ENCODE measurements at places on chromosomes 16 and 17.

- DNase-seq, result no peak
These were observed 278.4 kb upstream of the FOXF1 start for GRCh38 chr16:86231996-86232350.

DNA sequence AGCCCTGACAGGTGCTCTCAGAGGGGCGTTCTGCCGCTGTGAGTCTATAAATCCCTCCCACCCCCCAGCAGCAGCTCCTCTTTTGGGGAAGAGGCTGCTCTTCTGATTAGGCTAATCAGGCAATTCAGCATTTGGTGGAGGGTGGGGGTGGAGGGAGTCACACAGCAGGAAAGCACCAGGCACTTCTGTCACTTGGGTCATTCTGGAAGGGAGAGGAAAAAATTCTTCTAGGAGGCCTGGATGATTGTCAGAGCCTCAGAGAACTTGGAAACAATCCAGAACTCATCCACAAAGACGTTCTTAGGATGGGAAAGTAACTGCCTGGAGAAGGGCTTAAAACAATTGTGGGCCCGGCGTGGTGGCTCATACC is 7.3 kb upstream of the SSTR2 start:
- DNase-seq, result no peak

DNA sequence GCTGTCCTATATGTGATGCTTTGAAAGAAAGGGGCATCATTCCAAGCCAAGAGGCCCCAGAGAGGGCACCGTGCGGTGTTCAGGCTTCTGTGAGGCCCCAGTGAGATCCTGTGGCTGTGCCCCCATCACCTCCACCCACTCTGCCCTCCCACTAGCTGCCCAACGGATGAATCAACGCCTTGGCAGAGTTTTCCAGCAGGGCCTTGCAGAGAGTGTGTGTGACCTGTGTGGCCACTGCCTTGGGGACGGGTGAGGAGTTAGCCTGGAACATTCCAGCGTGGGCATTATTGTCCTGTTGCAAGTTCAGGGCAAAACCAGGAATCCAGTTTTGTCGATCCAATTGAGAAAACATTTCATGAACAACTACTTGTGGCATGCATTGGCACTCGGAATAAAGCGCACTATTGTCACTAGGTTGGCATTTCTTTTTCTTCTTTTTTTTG is 53.7 kb downstream of the SF3B3 start:
- no peak for DNase-seq

DNA sequence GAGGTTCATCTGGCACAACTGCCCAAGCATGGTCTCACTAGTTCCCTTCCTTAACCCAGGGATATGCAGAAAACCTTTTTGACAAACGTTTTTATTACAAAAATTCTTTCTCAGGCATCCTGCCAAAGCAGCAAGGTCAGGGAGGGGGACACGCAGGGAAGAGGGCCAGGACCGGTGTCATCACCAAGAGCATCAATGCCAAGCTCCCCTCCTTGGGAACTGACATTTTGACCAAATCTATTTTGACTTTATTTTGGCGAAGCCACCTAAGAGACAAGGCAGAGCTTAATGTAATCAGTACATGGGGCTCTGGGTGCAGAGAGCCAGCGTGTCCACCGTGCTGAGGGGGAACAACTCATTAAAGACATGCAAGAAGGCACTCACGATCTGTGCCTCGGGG is 265.2 kb downstream of the CBLN1 start:
- no peak for DNase-seq

GRCh38 chr16:2295056-2295798 is 27.3 kb upstream of the RNPS1 start:
- DNase-seq, result no peak

DNA sequence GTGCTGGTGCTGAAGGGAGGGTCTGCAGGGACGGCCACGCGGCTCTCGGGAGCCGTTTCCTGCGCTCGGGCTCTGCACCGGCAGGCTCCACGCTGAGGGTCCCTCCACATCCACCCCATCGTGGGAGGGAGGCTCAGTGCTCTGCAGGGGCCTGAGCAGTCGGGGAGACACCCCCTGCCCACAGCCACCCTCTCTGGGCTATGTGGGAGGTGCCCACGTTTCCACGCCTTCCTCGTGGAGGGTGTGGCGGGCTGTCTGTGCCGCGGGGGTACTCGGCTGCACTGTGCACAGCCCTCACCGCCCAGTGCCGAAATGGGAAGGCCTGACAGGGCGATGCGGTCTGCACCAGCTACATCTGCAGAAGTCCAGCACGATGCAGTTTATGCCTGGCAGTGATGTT is 25.5 kb upstream of the ZNF750 start:
- DNase-seq, result no peak

DNA sequence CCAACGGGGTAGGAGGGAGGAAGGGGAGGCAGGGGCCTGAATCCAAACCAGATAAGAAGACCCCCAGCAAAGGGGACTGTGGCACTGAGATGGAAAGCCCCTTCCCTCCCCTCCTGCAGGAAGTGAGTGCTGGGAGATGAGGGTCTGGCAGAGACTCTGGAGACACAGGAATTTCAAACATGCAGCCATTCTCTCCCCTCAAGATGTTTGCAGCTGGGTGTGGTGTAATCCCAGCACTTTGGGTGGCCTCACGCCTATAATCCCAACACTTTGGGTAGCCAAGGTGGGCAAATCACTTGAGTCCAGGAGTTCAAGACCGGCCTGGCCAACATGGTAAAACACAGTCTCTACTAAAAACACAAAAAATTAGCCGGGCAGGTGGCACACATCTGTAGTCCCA is 33.9 kb upstream of the FAAP100 start:
- no peak for DNase-seq

- DNase-seq, result no peak
These were observed 89.8 kb upstream of the CES5A start for GRCh38 chr16:55964923-55965475.

GRCh38 chr16:13186813-13187212 is 285.4 kb downstream of the SHISA9 start:
- DNase-seq, result no peak

- no peak for DNase-seq
These were observed 201.5 kb upstream of the N4BP1 start for GRCh38 chr16:48811478-48811877.

DNA sequence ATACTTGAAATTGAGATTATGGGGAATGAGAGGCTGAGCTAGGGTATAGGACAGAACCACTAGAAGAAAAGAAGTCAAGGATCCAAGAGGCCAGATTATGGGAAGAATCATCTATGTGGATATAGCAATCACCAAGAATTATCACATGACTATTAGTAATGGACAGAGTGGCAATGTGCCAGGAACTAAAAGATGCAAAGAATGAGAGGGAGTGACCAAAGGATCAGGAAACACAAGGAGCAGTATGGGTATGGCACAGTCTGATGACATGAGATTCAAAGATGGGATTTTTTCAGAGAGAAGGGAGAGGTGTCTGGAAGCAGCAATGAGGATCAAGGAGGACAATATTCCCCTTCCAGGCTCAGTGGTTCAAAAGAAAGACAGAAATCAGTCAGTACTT is 212.2 kb downstream of the AATF start:
- DNase-seq, result no peak

GRCh38 chr17:21164216-21164615 is 37.5 kb downstream of the DHRS7B start:
- no peak for DNase-seq

- no peak for DNase-seq
These were observed 20.8 kb upstream of the DNAH17 start for GRCh38 chr17:78598013-78598471.

- no peak for DNase-seq
These were observed 1.4 kb upstream of the CEP295NL start for GRCh38 chr17:78904371-78904770.

DNA sequence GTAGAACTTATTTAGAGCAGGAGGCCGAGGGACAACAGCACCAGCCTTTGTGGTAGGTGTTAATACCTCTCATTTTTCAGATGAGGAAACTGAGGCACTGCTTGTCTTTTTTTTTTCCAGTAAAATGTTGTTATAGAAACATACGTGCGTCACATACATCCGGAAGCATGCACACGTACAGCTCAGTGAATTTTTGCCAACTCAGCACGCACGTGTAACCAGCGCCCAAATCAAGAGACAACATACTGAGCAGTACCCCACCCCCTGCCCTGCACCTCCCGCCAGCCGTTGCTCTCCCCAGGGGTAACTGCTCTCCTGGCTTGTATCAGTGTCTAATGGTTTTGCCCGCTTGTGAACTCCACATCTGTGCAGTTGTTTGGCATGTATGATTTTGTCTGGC is 92.0 kb downstream of the CMIP start:
- no peak for DNase-seq

GRCh38 chr17:62819511-62820221 is 11.6 kb upstream of the MARCHF10 start:
- no peak for DNase-seq

DNA sequence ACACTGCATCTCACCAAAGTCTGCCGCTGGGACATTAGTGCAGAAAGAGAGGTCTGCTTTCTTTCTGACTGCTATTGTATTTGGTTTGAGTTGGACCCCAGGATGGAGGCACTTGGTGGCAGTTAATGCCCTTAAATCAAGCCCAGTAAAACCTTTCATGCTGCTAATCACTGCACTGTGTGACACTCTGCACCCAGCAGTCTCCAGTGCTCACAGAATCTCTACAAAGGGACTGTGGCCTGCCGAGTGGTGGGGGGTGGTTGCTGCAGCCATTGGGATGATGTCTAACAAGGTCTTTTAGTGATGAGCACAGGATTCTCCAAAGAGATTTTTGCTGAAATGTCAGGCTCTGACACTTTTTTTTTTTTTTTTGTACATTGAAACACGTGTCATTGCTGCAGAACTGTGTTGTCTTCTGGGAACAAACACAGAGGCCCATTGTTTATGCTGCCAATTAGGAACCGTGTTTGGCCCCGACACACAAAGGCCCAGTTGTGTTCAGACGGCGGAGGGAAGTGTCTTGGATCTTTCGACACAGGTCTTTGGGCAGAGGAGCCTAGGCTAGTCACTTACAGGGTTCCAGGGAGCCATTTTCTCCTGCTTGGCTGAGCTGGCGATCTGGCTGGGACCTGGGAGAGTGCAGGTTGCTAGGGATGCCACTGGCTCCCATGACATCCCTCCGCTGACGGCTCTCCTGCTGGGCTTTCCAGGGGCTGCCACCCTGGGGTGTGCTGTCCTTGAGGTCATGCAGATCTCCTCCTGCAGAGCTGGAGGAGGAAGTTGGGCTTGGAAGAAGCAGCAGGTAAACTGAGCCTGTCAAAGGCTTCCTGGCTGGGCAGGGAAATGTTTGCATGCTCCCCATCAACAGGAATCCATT is 16.2 kb upstream of the TNRC6C start:
- DNase-seq, result no peak

DNA sequence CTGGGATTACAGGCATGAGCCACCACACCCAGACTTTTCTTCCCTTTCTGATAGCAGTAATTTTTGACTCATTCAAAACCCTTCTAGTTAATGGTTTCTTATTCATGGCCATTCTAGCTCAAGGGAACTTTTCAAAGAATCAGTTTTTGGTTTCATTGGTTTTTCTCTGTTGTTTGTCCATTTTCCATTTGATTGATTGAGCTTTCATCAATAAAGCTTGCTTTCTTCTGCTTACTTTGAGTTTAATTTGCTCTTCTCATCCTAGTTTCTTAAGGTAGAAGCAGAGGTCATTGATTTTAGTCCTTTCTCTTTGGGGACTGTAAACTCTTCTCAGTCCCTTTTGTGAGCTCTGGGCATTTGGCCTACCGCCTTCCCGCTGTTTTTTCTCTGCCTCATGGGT is 82.0 kb upstream of the CHMP6 start:
- no peak for DNase-seq

GRCh38 chr17:37769050-37769449 is 24.2 kb upstream of the HNF1B start:
- DNase-seq, result no peak

DNA sequence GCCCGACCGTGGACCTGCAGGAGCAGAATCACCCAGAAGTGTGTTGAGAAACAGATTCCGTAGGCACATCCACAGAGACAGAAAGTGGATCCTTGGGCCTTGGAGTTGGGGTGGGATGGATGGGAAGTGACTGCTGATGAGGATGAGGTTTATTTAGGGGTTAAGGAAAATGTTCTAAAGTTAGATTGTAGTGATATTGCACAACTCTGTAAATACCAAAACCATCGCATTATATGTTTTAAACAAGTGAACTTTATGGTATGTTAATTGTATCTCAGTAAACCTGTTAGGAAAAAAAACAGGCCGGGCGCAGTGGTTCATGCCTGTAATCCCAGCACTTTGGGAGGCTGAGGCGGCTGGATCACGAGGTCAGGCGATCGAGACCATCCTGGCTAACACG is 3.6 kb downstream of the ENDOV start:
- no peak for DNase-seq

DNA sequence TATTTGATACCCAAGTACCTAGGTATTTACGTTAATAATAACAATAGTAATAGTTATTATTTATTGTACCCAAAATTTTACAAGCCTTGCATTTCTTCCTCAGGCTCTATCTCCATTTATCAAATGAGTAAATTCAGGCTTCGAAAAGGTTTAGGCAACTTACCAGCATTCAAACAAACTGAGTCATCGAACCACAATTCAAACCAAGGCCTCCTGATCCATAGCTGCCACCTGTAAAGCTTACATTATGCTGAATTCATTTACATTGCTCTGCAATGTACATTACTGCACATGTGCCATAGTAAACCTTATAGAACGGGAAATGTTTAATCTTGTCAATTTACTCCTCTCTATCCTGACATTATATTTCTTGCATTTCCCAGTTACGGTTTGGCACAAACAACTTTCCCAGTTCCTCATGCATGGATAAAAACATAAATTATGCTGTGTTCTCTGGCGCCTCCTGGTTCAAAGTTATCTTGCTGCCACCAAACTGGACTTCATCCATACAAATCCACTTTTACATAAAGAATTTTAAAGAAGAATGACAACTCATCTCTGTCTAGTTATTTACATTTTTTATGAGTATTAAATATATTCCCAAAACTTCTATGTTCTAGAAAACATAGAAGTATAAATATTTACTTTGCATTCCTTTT is 360.6 kb upstream of the SOX9 start:
- DNase-seq, result no peak

GRCh38 chr16:78396673-78397072 is 297.2 kb downstream of the WWOX start:
- no peak for DNase-seq

GRCh38 chr17:47717261-47717697 is 15.8 kb upstream of the TBX21 start:
- DNase-seq, result no peak

DNA sequence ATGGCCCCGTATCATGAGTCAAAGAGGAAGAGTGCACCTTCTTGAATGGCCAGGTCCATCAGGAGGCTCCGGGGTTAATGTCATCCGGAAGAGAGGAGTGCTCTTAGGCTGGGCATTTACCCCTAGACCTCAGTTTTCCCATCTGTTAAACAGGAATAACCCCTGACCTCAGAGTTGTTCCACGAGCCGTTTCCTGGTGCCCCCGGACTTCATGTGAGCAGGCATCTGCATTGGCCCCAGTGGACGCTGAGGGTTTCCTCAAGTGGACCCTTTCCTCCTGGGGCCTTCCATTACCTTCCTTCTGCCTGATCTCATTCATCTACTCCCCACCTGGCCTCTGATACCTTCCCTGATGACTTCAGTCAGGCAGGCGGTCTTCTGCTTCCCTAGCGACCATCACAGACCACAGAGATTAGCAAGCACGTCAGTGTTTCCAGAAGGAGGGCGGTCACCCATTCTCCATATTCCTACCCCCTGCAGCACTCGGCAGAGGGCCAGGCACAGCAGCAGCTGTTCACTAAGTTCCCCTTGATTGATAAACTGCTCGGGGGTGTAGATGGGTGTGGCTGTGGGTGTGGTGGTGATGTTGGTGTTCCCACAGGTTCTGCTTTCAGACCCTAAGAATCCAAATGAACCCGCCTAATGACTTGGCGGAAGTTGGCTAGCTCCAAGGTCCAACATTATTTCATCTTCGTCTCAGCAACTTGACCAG is 346.6 kb upstream of the TNRC6C start:
- peak; percentile 9 for DNase-seq

GRCh38 chr17:74020522-74020921 is 183.0 kb upstream of the RPL38 start:
- no peak for DNase-seq
